Naive thymus-derived CD8-positive, alpha-beta T cell (primary cell): ENCODE measurements at places on chromosomes 6 and 20. TPM values are rescaled to one million over a fixed set of nuclear protein-coding genes. Genes with fewer than 3 reads are reported as not detected.

Gene UBD
- not detected for total RNA-seq

Gene NKAPL
- 1.2 TPM for total RNA-seq

Gene GLP1R
- total RNA-seq: not detected

DNA sequence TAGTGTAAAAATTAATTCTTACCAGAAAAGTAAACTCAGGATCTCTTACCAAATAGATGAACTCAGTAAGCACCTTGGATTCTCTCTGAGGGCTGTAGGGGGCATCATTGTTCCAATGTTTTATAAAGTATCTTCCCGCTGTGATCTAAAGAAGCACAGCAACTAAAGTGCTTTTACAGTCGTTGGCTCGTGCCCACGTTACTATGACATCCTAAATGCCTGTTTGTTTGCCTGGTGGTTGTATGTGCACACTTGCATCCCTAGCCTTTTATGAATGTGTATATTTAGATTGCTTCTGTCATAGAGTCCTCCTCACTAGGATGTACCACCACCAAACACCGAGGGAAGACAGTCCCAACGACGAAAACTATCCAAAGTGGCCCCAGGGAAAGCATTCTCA is 34.5 kb downstream of the SLX4IP start:
- peak; percentile 5 for DNase-seq
- H3K4me3 ChIP-seq: no peak overlapping the region
- H3K27me3 ChIP-seq: no peaks in the 10 kb centered on the region
- H3K36me3 ChIP-seq: peaks cover 15% of the 10 kb centered on the region
- peaks cover 14% of the 10 kb centered on the region for H3K4me1 ChIP-seq
- no peak overlapping the region for H3K27ac ChIP-seq

Gene ROMO1
- total RNA-seq: 40.3 TPM

DNA sequence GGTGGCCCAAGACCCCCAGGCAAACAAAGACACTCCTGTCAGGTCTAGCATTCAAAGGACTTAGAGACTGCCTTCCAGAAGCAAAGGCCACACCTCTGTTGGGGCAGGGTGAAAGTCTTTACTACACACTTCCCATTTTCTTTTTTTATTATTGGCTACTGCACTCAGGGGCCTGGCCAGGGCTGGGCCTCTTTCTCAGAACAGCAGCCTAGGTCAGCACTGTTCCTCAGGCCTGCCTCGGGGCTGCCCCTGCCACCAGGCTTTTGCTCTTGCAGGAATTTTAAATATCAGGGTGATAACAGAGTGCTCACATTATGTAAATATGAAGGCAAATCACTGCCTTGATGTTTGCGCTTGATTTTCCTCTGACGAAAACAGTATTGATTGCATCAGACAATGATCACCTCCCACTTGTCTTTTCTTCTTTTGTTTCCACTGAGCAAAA is 18.5 kb downstream of the GSTA4 start:
- no peak overlapping the region for H3K27ac ChIP-seq
- no peak overlapping the region for H3K4me3 ChIP-seq
- no peaks in the 10 kb centered on the region for H3K4me1 ChIP-seq
- no peaks in the 10 kb centered on the region for H3K36me3 ChIP-seq
- no peak for DNase-seq

Gene SH3BGRL2
- total RNA-seq: 23.4 TPM

Gene HLA-DRB5
- 0.52 TPM for total RNA-seq

- H3K4me1 ChIP-seq: no peaks in the 10 kb centered on the region
- H3K36me3 ChIP-seq: peaks cover 6% of the 10 kb centered on the region
- no peak overlapping the region for H3K27ac ChIP-seq
- no peak overlapping the region for H3K4me3 ChIP-seq
- no peak for DNase-seq
These were observed 54.4 kb downstream of the HMGN3 start for GRCh38 chr6:79180052-79180451.

Gene OR2H1
- not detected for total RNA-seq

DNA sequence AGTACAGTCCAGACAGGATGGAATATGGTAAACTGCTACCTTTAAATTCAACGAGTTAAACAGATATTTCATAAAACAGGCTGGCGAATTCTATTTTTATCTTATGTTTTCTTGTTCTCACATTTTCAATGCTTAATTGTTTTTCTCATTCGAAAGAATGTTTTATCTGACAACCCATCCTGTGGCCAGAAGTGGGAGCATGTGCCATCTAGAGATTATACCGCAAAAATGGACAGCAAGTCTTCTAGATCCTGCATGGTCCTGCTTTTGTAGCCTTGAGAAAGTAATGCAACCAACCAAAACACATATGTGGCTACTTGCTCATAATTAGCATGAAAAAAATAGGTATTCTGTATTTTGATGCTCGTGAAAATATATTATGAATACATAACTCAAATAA is 30.7 kb downstream of the TUBB2B start:
- no peak overlapping the region for H3K4me3 ChIP-seq
- H3K4me1 ChIP-seq: no peaks in the 10 kb centered on the region
- H3K27ac ChIP-seq: no peak overlapping the region
- H3K27me3 ChIP-seq: no peaks in the 10 kb centered on the region

- H3K27me3 ChIP-seq: no peaks in the 10 kb centered on the region
- no peaks in the 10 kb centered on the region for H3K4me1 ChIP-seq
- no peak overlapping the region for H3K27ac ChIP-seq
- DNase-seq: no peak
These were observed 36.4 kb upstream of the FAM83B start for GRCh38 chr6:54810147-54810546.

DNA sequence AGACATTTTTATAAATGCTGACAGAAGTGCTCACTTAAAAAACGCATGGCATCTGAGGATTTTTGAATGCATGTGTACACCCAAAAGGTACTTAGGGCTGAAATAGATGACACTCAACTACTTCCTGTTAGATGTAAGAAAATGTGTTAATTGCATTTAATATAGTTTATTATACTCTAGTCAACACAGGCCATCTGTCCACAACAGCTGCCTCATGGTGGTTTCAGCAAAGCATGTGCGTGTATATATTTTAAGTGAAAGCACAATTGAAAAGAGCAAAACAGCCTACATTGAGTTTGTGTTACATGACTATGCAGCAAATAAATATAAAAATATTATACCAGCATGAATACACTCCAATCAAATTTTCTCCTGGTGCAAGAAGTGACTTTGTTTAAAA is 1233.0 kb upstream of the EYS start:
- H3K4me1 ChIP-seq: no peaks in the 10 kb centered on the region
- no peak overlapping the region for H3K4me3 ChIP-seq
- no peaks in the 10 kb centered on the region for H3K36me3 ChIP-seq
- H3K27ac ChIP-seq: no peak overlapping the region

Gene TULP1
- total RNA-seq: not detected

Gene FKBP1C
- total RNA-seq: 0.65 TPM

Gene MACROD2
- total RNA-seq: 0.60 TPM

GRCh38 chr6:99330159-99330558 is 19.3 kb downstream of the FAXC start:
- H3K27me3 ChIP-seq: peaks cover 2% of the 10 kb centered on the region
- no peak overlapping the region for H3K4me3 ChIP-seq
- peak; percentile 51 for DNase-seq
- no peaks in the 10 kb centered on the region for H3K36me3 ChIP-seq
- no peak overlapping the region for H3K27ac ChIP-seq

GRCh38 chr6:11025921-11026635 is 18.0 kb downstream of the ELOVL2 start:
- no peak overlapping the region for H3K27ac ChIP-seq
- H3K4me3 ChIP-seq: no peak overlapping the region
- no peak for DNase-seq
- no peaks in the 10 kb centered on the region for H3K4me1 ChIP-seq

Gene RFX6
- total RNA-seq: not detected

DNA sequence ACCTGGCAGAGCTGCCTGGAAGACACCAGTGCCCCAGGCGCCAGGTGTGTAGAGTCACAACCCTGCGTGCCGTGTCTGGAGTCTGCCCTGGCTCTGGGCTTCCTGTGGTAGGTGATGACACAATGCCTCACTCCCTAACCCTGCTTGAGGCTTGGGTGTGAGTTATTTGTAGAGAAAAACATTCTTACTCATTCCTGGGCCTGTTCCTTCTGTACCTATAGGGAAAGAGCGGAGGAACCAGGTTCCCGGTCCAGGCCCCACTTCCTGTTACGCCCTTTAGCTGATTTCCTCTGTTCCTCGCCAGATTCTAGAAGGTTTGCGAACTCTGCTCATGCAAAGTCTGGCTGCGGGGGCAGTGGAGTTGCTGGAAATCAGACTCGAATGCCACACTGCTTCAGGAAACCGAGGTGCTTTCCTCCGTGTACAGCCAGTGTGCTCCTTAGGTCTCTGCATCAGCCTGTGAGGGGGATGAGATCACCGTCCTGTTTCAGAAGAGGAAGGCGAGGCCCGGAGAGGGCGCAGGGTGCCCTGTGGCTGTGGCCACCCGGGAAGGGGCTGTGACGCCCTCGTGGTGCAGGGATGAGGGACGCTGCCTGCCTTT is 67.1 kb upstream of the DUSP22 start:
- peak; percentile 28 for DNase-seq
- peaks cover 8% of the 10 kb centered on the region for H3K4me1 ChIP-seq
- peak overlapping the region; percentile 80 for H3K4me3 ChIP-seq
- H3K36me3 ChIP-seq: no peaks in the 10 kb centered on the region
- no peaks in the 10 kb centered on the region for H3K27me3 ChIP-seq
- H3K27ac ChIP-seq: peak overlapping the region; percentile 41

GRCh38 chr20:62220666-62221568 is 839 bp upstream of the HRH3 start:
- no peak for DNase-seq
- no peak overlapping the region for H3K27ac ChIP-seq
- peaks cover 5% of the 10 kb centered on the region for H3K4me1 ChIP-seq
- no peaks in the 10 kb centered on the region for H3K36me3 ChIP-seq
